ENCODE measurements at places on chromosomes 1 and 21. TPM values are rescaled to one million over a fixed set of nuclear protein-coding genes. Genes with fewer than 3 reads are reported as not detected.

ATP6V1G3 gene
- not detected for total RNA-seq

C1orf146 gene
- total RNA-seq = not detected

CLCNKB gene
- 0.21 TPM for total RNA-seq

STYXL2 gene
- total RNA-seq = not detected

C1orf226 gene
- total RNA-seq = 1.6 TPM

NHLH1 gene
- total RNA-seq = 0.07 TPM

LYPLA2 gene
- 33.2 TPM for total RNA-seq

FAM72B gene
- total RNA-seq = under 0.01 TPM

EXO1 gene
- total RNA-seq = 0.36 TPM

PCP4 gene
- not detected for total RNA-seq

TMEM61 gene
- total RNA-seq = 0.68 TPM

SRGAP2 gene
- 51.3 TPM for total RNA-seq

RNU1-3 gene
- under 0.01 TPM for total RNA-seq

ADAM30 gene
- total RNA-seq = not detected

ZNF648 gene
- total RNA-seq = not detected

AGPAT3 gene
- total RNA-seq = 43.4 TPM

PTGER3 gene
- under 0.01 TPM for total RNA-seq

RNU1-1 gene
- total RNA-seq = under 0.01 TPM

ARID4B gene
- total RNA-seq = 37.6 TPM

SV2A gene
- 0.36 TPM for total RNA-seq

TTF2 gene
- 19.1 TPM for total RNA-seq

ELAVL4 gene
- not detected for total RNA-seq

ALX3 gene
- total RNA-seq = not detected

CAMK2N1 gene
- total RNA-seq = 7.2 TPM

SLC1A7 gene
- total RNA-seq = not detected

OR2T29 gene
- not detected for total RNA-seq

MFSD2A gene
- total RNA-seq = 32.3 TPM

PLPPR4 gene
- total RNA-seq = not detected

ITLN2 gene
- 0.21 TPM for total RNA-seq

PIK3C2B gene
- total RNA-seq = 11.0 TPM

PLA2G2A gene
- total RNA-seq = not detected

GBP4 gene
- total RNA-seq = 0.36 TPM

JAM2 gene
- not detected for total RNA-seq

NPR1 gene
- total RNA-seq = not detected

LIN28A gene
- not detected for total RNA-seq

LIPI gene
- total RNA-seq = not detected

ST6GALNAC5 gene
- total RNA-seq = 10.3 TPM

IQGAP3 gene
- 0.07 TPM for total RNA-seq

ELAPOR1 gene
- total RNA-seq = under 0.01 TPM

LYPD8 gene
- total RNA-seq = not detected

KCNQ4 gene
- total RNA-seq = under 0.01 TPM

FNDC5 gene
- total RNA-seq = not detected

SEC16B gene
- 1.4 TPM for total RNA-seq

NGF gene
- 4.3 TPM for total RNA-seq

MNDA gene
- not detected for total RNA-seq

SPSB1 gene
- 30.8 TPM for total RNA-seq

CELSR2 gene
- total RNA-seq = 117 TPM

MSH4 gene
- total RNA-seq = 1.1 TPM

KCNE2 gene
- not detected for total RNA-seq

AQP10 gene
- total RNA-seq = 0.14 TPM

MYBPH gene
- total RNA-seq = not detected

C8A gene
- not detected for total RNA-seq

CBS gene
- total RNA-seq = 52.3 TPM
